ENCODE measurements at places on chromosomes 12 and 14.

DNA sequence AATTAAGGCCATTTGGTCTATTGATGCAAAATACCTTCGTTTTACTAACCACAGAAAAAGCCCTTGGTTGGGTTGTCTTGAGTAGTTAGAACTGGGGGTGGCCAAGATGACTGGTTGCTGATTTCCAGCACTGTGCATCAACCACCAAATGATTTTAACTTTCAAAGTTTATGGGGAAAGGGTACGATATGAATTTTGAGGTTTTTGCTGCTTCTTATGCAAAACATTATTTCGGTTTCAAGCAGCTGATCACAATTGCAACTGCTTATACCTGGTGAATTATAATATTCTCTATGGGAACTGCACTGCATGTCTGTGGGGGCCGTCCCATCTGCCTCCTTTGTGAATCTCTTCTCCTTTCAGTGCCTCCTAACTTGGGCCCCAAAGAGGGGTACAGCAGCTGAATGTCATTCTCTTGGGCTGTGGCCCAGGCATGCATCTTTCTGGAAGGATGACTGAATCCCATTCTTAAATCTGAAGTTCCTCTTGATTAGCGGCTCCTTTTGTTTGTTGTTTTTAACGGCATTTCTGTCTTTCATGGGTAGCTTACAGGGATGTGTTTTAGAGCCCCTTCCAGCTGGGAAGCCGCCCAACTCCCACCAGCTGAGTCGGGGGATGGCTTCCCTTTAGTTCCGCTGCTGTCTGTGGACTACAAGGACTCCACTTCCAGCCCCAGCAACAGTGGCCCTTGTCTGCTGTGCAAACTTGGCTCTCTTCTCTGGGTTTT is 479.8 kb downstream of the ZFP36L1 start:
- no peak for DNase-seq

GRCh38 chr14:71770431-71770830 is 161.8 kb upstream of the RGS6 start:
- DNase-seq: no peak

DNA sequence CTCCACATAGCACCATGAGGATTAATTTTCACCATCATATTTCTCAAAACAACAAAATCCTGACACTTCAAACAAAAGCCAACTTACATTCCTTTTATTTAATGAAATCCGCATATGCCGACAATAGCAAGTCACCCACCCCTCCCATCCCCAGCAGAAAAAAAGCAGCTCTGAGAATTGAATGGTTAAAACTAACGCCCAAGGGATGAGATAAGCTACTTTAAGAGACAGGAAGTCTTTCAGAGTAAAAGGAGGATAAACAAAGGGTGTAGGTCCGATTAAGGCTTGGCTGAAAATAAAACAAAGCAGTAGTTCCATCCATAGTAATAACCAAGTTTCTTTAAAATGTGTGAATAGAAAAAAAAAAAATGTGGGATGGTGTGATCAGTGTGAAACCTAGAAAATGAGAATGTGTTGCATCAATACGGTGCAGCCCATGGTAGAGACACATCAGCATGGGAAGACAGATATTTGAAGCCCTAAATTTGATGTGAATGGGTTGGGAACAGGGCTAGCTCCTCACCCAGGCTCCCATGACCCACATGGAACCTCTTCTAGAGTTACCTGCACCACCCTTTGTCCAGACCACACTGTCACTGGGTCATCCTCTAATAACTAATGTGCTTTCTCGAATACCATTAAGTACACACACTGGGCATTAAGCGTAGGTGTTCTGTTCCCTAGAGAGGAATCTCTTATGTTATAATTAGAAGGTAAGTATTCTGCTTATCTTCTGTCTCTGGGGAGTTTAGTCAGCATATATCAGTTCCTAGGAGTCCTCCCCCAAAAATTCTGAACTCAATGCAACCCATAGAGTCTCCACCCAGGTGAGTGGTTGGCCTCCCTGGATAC is 31.7 kb downstream of the RTRAF start:
- no peak for DNase-seq

DNA sequence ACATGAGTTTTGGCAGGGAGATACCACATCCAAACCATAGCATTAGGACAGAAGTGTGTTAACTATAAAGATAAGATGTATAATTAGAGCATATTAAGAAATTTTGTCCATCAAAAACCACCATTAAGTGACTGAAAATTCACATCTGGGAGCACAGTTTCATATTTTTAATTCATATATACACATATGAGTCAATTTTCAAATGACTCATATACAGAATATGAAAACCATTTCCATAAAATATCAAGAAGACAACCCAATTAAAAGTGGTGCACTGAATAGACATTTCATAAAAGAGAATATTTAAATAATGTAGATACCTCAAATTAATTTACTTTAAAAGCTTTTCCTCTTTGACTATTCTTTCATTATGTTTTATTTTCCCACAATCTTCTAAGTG is 25.3 kb downstream of the MUCL1 start:
- no peak for DNase-seq

DNA sequence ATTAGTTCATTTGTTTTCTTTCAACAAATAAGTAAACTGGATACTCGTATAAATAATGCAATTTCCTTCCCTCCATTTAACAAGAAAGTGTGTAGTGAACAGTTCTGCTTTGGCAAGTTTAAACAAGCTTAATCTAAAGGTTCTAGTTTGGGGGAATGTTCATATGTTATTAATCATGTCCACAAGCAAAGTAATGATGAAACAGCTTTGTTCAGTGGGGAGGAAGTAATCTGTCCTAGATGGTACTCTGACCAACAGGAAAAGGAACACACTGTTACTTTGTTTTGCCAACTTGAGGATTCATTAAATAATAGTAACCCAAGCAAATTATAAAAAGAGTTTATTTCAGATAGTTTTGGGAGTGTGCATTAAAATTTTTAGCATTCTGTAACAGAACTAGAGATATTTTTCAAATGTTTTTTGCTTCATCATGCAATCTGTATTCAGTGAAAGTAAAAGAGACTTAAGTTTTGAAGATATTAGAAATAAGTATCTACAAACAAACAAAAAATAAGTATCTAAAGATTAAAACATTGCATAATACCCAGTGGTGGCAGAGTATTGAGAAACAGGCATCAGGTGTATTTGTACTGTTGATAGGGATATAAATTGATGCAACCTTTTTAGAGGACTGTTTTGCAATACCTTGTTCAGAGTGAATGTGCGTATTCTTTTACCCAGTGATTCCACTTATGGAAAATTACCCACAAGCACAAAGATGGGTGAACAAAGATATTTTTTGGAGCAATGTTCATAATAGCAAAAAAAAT is 61.1 kb downstream of the RAB35 start:
- DNase-seq: no peak

Data from liver (tissue), 10 donors.